Hair follicle dermal papilla cell (primary cell): ENCODE measurements at places on chromosomes 4 and X. TPM values are rescaled to one million over a fixed set of nuclear protein-coding genes. Genes with fewer than 3 reads are reported as not detected.

Gene RNF150
- 19.1 and 20.8 TPM in 2 replicates for total RNA-seq

Gene NAT8L
- total RNA-seq: under 0.01 and 0.12 TPM in 2 replicates

Gene AVPR2
- total RNA-seq: not detected in 2 replicates

Gene MAGEA11
- not detected in 2 replicates for total RNA-seq

Gene ADH1C
- total RNA-seq: 0.16 TPM in 1 of 2 replicates, not detected in the other
